ENCODE measurements at places on chromosomes 16 and 17. TPM values are rescaled to one million over a fixed set of nuclear protein-coding genes. Genes with fewer than 3 reads are reported as not detected.
A peak's percentile ranks its signal among the peaks of the same experiment; 100 is the strongest.

DNA sequence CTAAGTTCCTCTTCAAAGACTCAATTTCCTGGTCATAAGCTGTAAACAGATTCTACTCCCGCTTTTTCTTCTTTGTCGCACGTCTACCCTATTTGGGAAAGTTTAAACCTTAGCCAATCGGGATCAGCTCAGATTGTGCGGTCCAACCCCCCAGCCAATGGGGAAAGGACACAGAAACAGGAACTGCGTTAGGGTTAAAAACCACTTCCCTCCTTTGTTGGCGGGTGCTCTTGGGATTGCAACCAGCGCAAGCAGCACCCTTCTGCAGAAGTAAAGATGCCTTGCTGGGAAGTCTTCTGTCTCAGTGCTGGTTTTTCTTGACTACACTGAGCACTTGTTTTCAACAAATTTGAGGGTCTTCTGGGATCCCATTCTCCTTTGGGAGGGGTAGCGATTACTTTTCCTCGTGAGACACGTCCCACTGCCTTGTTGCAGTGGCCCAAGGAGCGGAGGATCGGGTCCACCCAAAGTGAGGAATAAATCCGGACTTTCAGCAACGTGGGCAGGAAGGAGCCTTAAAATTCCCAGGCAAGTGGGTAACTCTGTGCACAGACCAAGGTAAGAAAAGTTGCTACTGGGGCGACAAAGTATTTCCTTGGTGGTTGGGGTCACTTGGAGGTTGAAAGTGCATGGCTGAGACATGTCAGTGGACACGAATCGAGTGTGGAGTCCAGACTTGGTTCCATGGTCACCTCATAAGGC is 1.0 kb upstream of the YPEL3 start:
- no peak for DNase-seq

GRCh38 chr17:53662608-53663007 is 160.1 kb upstream of the KIF2B start:
- no peak for DNase-seq

DNA sequence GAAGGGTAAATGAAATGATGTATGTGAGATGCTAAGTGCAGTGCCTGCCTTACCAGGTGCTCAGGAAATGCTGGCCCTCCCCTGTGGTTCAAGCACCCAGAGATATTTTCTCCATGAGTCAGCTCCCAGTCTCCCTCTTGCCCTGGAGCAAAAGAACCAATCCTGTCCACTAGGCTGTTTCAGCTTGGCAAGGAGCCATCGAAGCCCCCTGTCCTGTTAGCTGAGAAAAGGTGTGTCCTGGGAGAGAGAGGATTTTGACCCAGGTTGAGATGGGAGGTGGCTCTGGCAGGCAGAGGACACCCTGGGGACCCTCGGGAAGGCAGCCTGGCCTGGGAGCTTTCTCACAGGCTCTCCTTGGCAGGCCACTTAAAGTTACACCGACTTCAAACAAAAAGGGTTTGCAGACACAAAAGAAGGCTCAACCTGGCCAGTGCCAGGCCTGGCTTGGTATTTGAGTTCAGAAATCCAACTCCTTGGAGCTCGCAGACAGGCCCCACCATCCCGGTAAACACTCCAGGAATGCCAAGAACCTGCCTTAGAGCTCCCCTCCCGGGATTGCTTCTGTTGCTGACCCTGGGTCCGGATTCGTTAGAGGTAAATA is 29.6 kb downstream of the NTN1 start:
- no peak for DNase-seq

- DNase-seq: no peak
Measured at GRCh38 chr17:55228683-55229192, 36.0 kb upstream of the HLF start.

- DNase-seq: no peak
Measured at GRCh38 chr16:29204806-29205135, 201.7 kb downstream of the NPIPB11 start.

DNA sequence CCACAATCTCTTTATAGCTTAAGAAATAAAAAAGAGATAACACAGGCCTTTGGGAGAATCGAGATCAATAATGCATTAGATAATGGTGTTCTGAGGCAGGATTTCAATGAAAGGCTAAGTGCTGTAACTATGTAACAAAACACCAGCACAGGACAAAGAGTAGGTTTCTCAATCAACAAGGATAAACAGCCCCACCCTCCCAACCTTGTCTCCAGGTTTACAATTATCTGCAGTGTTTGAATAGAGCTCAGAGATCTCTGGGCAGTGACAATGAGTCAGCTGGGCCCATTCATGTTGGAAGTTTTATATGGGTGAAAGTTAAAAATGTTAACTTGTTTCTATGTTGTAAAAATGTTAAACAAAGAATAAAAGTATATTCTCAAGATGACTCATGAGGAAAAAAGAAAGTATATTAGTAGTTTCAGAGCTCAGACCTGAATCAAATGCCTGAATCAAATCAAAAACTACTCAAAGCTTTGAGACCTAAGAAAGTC is 17.0 kb upstream of the KRT20 start:
- DNase-seq: no peak

DNA sequence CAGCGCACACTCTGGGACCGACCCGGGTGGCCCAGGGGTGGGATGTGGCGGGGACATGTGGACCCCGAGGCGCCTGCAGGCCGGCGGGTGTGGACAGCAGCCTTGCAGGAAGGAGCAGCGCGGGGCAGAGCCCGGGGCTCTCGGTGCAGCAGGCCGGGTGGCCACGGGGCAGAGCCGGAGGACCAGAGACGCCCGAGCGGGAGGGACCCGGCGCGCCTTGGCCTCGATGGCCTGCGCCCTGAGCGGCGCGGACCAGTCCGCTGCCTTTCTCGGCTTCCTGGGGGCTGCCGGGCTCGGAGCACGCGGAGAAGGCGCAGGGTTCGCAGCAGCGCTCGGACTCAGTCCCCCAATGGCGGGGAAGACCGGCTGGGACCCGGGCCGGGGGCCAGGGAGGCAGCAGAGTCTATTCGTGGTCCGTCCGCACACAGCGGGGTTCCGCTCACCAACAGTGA is 43.4 kb downstream of the OSBPL7 start:
- DNase-seq: no peak

DNA sequence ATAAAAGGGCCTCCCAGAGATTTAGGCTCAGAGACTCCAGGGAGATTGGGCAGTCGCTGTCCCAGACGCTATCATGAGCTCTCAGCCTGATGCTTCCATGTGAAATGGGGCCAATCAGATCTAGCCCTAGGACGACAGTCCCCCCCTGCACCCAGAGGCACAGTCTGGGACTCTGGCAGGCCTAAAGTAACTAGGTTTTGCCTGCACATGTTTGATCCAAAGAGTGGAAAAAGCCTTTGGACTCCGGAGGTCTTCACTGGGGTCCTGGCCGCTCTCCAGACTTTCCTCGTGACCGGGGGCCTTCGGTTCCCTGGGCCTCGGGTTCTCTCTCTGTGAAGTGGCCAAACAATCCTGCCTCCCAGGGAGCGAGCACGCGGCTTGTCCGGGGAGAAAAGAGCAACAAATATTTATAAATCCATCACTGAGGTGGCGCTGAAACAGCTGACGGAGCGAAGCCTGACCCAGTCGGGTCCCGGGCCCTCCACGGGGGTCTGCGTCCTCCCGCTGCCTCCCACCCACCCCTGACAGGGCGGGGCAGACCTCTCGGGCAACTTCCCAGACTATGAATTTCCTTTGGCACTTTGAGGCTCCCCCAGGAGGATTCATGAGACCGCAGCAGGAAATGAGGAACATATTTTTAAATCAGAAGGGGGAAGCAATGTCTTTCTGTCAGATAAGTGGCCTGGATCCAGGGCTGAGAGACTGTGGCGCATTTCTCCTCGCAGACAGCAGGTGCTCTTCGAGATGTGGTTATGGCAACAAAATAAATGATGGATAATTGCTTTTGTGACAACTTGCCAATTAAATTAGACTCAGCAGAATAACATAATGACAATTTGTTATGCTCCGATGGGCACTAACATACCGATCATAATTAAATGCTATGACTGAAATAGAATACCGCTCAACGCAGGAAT is 38.9 kb downstream of the MRPS23 start:
- DNase-seq: peak; percentile 50

DNA sequence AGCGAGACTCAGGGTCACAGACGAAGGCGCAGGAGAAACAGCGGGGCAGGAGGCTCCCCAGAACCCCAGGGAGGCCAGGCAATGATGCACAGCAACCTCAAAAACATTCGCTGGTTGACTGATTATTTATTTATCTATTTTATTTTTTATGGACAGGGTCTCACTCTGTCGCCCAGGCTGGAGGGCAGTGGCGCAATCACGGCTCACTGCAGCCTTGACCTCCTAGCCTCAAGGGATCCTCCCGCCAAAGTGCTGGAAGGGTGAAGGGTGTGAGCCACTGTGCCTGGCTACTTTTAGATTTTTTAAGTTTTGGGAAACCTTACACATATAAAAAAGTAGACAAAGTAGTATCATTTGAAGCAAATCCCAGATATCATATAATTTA is 83.5 kb downstream of the ZNF778 start:
- DNase-seq: no peak

DNA sequence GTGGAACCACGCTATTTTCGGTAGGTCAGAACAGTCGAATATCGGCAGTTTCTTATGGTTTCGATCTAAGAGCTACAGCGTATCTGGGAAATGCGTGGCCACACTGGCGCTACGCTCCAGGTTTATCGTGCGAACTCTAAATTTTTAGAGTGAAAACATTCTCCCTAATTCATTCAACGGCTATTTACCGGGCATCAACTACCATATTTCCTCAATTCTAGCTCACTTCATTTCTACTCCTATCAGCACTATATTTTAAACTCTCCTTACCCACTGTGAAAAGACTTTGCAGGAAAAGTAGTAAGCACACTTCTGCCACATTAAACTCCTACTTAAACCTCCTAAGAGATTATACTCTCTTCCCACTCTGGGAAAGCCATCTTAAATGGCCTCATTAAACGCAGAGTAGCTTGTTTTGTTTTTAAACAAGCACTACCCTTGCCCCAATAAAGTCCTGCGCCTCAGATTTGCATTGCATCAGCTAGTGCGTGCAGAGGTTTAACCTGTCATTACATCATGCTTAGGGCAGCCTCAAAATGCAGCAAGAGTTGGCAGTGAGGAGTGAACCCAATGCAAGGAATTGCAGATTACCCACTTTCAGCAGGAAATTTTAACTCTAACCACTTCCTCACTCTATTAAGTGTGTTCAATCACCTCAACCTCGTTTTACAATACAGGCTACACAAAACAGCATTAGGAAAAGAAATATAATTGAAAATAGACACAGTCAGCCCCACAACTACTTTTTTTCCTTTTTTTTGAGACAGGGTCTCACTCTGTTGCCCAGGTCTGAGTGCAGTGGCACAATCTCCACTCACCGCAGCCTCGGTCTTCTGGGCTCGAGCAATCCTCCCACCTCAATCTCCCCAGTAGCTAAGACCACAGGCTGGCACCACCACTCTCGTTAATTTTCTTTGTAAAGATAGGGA is 18.8 kb downstream of the SIAH1 start:
- DNase-seq: peak; percentile 80

- DNase-seq: no peak
Measured at GRCh38 chr17:79931817-79932309, 92.6 kb upstream of the CBX4 start.

- no peak for DNase-seq
Measured at GRCh38 chr17:58300336-58300735, 19.6 kb upstream of the MPO start.

GRCh38 chr17:79619196-79619595 is 8.3 kb upstream of the RBFOX3 start:
- DNase-seq: no peak

DNA sequence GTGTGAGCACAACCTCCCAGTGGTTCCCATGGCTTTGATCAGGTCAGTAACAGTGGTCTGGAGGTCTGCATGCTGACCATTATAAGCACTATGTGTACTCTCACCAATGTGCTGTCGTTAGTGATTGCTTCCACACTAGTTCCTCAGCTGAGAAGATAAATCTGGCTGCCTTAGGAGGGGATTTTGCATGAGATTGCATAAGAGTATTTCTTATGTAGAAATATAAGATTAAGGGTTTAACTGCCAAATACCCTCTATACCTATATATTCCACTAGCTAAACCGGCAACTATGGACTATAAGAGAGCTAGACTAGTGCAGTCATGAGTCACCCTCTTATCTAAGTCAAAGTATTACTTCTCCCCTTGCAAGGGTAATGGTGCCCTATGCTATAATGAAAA is 580.2 kb downstream of the CDH11 start:
- DNase-seq: no peak

- peak; percentile 91 for DNase-seq
Measured at GRCh38 chr17:63848834-63849689, 6.6 kb upstream of the SMARCD2 start.

GRCh38 chr16:55817236-55817912 is 15.5 kb downstream of the CES1 start:
- no peak for DNase-seq

- DNase-seq: no peak
Measured at GRCh38 chr16:17302620-17303019, 168.1 kb downstream of the XYLT1 start.

GRCh38 chr16:87790292-87791100 is 24.7 kb upstream of the KLHDC4 start:
- DNase-seq: no peak

GRCh38 chr17:1039511-1040215 is 42.7 kb downstream of the TIMM22 start:
- peak; percentile 88 for DNase-seq

DNA sequence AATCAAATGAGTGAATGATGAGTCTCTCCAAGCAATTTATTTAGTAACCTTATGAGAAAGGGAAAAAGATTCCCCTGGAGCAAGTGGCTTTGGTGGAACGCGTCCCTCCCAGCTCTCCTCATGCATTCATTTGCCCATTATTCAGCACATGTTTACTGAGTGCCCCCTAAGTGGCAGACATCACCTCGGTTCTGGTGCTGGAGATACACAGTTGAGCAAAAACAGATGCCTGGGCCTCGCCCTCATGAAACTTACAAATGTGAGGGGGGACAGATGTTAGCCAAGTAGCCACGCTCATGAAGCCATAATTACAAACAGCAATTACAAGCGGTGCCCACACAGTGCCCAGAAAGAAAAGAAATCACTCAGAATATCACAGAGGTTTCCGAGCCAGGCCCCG is 45.1 kb upstream of the CIBAR2 start:
- DNase-seq: no peak

The FSCN2 gene
- 0.44 TPM for total RNA-seq

The TMEM238L gene
- not detected for total RNA-seq

The KRTAP2-2 gene
- not detected for total RNA-seq

The SAT2 gene
- total RNA-seq: 33.3 TPM

The TP53TG3D gene
- 0.20 TPM for total RNA-seq

The NPIPA2 gene
- total RNA-seq: 0.40 TPM

The TOP2A gene
- 10.5 TPM for total RNA-seq

The CRISPLD2 gene
- under 0.01 TPM for total RNA-seq

The IRX5 gene
- 0.65 TPM for total RNA-seq

The KRTAP4-9 gene
- not detected for total RNA-seq

The CCDC144A gene
- under 0.01 TPM for total RNA-seq

The GPRC5C gene
- total RNA-seq: 0.22 TPM

The ZNF48 gene
- 11.6 TPM for total RNA-seq

Measured in lung microvascular endothelial cell (primary cell).